Stimulated activated CD8-positive, alpha-beta memory T cell treated with anti-CD3 and anti-CD28 coated beads, Interleukin-4, amount 100 ng/mL, for 24 hours (primary cell): ENCODE measurements at places on chromosomes 16 and 17.

DNA sequence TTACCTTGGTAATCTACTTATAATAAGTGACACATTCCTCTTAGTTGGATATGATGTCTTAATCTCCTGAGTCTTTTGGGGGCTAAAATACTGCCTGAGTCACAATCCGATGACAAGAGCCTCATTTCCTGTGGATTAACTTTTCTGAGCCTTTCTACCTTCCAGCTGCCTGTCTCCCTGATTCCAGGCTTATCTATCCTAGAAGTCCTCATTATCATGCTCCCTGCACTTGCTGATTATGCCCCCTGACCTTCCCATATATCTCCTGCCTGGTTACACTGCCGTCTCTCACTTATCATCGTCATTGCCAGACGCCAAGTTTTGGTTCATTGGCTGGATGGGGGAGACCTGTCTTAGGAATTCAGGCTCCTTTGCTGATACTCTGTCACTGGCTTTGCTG lies 727.4 kb upstream of the CA10 start:
- DNase-seq = no peak

- DNase-seq = no peak
These were observed 206.1 kb downstream of the CDH13 start for GRCh38 chr16:82832821-82833220.

GRCh38 chr17:32590974-32591373 lies 104.2 kb downstream of the CDK5R1 start:
- DNase-seq = no peak

DNA sequence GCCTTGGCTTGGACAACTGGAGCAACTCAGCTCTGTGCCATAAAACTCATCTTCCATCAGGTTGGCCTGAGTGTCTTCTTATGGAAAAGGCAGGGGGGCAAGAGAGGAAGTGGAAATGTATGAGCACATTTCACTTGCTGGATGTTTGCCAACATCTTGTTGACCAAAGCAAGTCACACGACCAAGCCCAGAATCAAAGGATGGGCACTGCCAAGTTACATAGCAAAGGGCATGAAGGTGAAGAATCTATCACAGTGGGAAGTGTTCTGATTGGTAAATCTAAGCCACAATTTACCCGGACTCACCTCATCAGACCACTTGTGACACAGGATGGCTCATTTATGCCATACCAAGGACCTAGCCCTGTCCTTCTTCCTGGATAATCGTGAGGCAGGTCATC lies 310.5 kb upstream of the IRX5 start:
- DNase-seq = no peak

- DNase-seq = no peak
These were observed 64.2 kb upstream of the CACNG3 start for GRCh38 chr16:24191876-24192402.

DNA sequence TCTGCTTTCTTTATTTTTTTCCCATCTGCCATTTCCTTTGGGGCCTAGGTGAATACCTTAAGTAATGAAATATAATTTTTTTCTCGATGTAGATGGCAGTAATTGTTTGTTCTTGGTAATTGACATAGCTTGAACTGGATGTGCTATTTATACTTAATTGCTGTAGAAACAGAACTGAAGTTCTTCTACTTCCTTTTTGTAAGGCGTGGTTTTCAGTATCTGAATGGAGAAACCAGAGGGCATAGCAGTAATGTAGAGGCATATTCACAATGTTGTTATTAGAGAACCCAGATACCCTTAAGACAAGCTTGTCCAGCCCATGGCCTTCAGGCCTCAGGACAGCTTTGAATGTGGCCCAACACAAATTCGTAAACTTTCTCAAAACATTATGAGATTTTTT lies 16.4 kb downstream of the ATP6V0A1 start:
- no peak for DNase-seq

- DNase-seq = no peak
These were observed 25.3 kb downstream of the SLC47A1 start for GRCh38 chr17:19558946-19559345.
